ENCODE measurements at places on chromosomes 12 and 14. TPM values are rescaled to one million over a fixed set of nuclear protein-coding genes. Genes with fewer than 3 reads are reported as not detected.

ITFG2 gene
- total RNA-seq: 66.8 TPM

SLC24A4 gene
- total RNA-seq: not detected

LRFN5 gene
- total RNA-seq: not detected

RASSF3 gene
- 74.1 TPM for total RNA-seq

VAMP1 gene
- 72.1 TPM for total RNA-seq

GSC gene
- total RNA-seq: not detected

ALDH6A1 gene
- total RNA-seq: 17.6 TPM

NTS gene
- total RNA-seq: not detected

CACNA2D4 gene
- total RNA-seq: 8.0 TPM

RERG gene
- not detected for total RNA-seq

WDR89 gene
- total RNA-seq: 22.7 TPM

TAPBPL gene
- total RNA-seq: 50.1 TPM

KHNYN gene
- 104 TPM for total RNA-seq

MSRB3 gene
- total RNA-seq: not detected

METTL1 gene
- 14.9 TPM for total RNA-seq

KRT3 gene
- not detected for total RNA-seq

POTEG gene
- total RNA-seq: not detected

TMPRSS12 gene
- not detected for total RNA-seq

TAS2R20 gene
- 1.2 TPM for total RNA-seq

MYF6 gene
- not detected for total RNA-seq

CLEC9A gene
- total RNA-seq: not detected

TMEM253 gene
- not detected for total RNA-seq

CACNB3 gene
- total RNA-seq: 20.0 TPM

STXBP6 gene
- total RNA-seq: not detected

OAS2 gene
- total RNA-seq: 245 TPM

PCED1B gene
- 102 TPM for total RNA-seq

WNT1 gene
- total RNA-seq: 2.0 TPM

Measured in activated naive CD8-positive, alpha-beta T cell treated with anti-CD3 and anti-CD28 coated beads, Interleukin-2, amount 10 ng/mL, durations not matched to agents 7 days and 5 days (primary cell).